ENCODE measurements at places on chromosomes 7 and 10.

DNA sequence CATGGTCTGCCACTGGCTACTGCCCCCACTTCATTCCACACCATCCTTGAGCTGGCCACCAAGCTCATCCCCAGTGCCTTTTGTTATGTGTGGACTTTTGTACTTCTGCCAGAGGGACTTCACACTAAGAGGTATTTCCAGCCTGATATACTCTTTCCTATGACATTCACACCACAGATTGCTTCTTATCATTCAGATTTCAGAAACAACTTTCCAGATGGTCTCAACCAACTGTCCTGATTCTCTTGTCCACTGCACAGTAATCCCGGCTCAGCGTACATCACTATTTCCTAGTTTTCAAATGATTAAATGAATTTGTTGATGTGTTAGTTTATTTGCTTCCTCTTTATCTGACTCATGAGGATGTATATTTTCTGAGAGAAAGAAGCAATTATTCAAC, 7.1 kb downstream of the CDC14C start:
- DNase-seq = no peak

DNA sequence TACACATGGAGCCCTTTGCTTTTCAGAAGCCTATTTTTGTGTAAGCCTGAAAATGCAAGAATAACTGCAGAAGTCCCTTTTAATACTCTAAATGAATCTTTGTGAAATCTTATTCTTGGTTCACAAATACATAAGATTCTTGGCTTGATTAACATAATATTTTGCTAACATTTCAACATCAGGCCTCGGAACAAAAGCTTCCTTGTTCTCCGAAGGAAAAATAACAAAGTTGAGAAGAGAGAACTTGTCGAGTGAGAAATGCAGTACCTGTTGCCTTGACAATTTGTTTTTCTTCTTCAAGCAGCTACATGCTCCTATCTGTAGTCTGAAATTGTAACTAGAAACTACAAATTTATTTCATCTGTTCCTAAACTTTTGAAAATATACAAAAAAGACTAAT, 8.5 kb downstream of the NT5C2 start:
- DNase-seq = no peak

GRCh38 chr10:70584366-70584765, 18.2 kb downstream of the PRF1 start:
- no peak for DNase-seq

DNA sequence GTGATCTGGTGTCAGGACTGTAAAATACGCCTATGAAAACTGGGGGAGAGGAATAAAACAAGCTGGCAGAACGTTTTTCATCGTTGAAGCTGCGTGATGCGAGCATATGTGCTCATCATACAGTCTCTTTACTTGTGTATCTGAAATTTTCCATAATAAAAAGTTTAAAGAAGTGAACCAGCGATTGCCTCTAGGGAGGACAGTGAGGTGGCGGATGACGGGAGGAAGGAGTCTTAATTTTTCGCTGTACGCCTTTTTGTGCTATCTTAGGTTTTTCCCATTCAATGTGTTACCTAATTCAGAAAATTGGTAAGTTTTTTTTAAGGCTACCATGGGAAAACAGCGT, 891 bp upstream of the WAPL start:
- no peak for DNase-seq

DNA sequence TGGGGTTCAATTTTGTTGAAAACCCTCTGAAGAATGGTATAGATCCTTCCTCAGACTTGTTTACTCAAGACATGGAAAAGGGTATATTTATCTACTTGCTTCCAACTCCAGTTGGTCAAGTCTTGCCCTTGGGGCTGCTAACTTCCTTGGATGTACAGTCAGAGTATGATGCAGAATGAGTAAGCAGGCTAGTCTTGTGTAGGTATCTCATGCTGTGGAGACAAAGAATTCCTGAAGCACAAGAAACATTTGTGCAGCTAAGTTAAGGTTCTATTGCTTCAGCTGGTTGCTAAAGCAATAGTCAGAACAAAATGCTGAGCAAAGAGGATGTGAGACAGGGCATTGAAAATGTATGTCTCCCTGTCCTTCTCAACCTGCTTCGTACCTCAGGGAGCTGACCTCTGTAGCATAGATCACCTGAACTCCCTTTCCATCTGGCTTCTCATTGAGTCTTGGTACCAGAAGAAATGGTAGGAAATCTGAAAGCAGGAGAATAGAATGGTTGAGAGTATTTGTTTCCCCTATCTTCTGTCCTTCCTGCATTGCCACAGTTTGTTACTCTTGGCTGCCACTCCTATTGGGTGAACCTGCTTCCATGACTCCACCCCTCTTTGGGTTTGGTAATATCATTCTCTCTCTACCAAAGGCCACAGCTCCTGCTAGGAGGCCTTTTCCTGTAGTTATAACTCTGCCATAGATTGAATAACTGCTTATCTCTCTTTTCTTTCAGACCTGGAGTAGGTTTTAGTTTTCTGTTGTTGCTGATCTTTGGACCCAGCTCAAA, 346.0 kb downstream of the PHF14 start:
- DNase-seq = no peak
